ENCODE measurements at places on chromosomes 5 and 9.

DNA sequence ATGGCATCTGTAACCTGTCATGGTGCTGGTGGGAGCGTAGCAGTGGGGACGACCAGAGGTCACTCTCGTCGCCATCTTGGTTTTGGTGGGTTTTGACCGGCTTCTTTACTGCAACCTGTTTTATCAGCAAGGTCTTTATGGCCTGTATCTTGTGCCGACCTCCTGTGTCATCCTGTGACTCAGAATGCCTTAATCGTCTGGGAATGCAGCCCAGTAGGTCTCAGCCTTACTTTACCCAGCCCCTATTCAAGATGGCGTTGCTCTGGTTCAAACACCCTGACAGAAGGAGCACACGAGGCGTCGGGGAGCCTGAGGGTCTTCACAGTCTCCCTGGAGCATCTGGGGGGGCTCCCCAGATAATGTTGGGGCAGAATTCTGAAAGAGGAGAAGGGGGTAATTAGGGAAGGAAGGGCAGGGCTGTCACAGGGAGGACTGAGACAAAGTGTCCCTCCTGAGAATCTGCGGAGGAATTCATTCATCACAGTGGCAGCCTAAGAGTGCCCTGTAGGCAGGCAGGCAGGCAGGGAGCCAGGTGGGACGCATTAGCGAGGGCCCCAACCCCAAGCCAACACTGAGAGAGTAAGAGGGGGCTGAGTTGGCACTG lies 21.3 kb upstream of the NCS1 start:
- no peak for DNase-seq

- no peak for DNase-seq
Measured at GRCh38 chr5:93299681-93300308, 281.2 kb downstream of the NR2F1-AS1 start.

DNA sequence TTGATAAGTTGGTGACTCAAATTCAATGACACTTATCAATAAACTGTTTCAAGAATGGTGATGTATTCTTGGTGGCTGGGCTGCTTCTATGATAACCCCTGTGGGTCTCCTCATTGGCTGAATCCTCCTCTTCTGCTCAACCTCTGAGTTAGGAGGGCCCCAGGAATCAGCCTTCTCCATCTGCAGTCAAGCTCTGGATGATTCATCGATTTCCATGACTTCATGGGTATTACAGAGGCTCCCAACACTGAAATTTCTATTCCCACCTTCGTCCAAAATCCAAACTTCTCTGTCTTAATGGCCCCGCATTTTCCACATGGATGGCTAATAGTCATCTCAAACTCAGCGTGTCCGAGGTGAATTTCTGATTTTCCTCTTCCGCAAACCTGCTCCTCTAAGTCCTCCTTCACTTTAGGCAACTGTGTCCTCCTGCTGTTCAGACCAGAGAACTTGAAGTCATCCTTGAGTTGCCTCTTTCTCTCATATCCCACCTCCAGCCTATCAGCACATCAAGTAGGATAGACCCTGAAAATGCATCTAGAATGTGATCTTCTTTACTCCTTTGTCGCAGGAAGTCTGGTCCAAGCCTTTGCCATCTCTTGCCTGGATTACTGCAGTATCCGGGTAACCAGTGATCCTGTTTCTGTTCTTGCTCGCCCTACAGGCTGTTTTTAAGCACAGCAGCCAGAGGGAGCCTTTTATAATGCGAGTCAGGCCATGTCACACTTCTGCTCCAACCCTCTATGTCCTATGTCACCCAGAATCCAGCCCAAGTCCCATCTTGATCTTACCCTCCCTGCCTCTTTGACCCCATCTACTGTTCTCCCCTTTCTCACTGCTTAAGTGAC lies 41.4 kb upstream of the IL7R start:
- DNase-seq, result peak; percentile 65

GRCh38 chr5:74272024-74272775 lies 368.3 kb downstream of the ENC1 start:
- DNase-seq, result no peak

- no peak for DNase-seq
Measured at GRCh38 chr5:37831821-37832534, 7.9 kb downstream of the GDNF start.

DNA sequence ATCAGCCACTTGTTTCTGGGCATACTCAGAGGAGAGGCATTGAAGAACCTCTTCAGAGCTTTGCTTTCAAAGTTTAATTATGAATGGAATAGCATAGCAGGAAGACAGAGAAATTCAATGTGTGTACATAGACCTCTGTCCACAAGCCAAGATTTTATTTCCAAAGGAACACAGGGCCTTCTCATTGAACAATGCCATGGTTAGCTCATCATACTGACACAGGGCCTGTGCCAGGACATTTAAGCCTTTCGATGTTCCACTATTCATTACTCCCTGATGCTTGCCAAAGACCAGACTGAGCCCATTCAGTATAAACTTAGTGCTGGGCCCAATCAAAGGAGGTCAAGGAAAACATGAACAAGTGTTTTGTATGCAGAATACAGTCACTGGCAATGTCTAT lies 280.8 kb downstream of the FBXL17 start:
- DNase-seq, result no peak

- no peak for DNase-seq
Measured at GRCh38 chr5:153237671-153238332, 252.7 kb upstream of the GRIA1 start.

DNA sequence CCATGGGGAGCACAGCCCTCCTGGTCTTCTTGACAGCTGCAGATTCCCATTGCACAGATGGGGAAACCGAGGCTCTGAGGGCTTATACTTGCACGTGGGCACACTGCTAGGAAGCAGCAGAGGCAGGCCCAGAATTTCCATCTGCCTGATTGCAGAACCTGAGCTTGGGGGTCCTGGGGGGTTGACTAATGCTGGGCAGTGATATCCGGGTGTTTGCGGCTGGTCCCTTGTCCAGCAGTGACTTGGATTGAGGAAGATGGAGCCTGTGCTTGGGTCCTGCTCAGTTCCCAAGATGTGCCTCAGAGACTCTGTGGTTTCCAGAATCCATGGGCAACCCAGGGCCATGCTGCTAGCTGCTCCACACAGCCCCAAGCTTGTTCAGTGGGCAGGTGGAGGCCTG lies 91.2 kb downstream of the PHF2 start:
- no peak for DNase-seq

GRCh38 chr9:131845305-131846298 lies 105.7 kb upstream of the RAPGEF1 start:
- DNase-seq, result peak; percentile 40

GRCh38 chr5:173926359-173926758 lies 38.2 kb downstream of the CPEB4 start:
- DNase-seq, result no peak

DNA sequence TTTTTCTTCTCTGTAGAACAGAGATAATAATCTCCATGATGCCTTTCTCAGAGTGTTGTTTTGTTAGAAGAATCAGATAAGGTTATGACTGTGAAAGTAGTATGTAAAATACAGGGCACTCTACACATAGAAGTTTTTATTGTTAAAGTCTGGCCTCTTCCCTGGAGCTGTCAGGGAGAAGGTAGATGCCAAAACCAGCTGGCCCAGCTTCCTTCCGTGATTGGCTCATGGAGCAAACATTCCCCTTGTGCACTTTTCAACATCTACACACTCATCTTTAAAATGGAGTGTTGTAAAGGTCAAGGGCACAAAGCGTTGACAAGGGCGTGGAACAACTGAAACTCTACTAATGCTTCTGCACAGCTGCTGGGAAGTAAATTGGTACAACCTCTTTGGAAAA lies 7.4 kb upstream of the RNF183 start:
- DNase-seq, result no peak

DNA sequence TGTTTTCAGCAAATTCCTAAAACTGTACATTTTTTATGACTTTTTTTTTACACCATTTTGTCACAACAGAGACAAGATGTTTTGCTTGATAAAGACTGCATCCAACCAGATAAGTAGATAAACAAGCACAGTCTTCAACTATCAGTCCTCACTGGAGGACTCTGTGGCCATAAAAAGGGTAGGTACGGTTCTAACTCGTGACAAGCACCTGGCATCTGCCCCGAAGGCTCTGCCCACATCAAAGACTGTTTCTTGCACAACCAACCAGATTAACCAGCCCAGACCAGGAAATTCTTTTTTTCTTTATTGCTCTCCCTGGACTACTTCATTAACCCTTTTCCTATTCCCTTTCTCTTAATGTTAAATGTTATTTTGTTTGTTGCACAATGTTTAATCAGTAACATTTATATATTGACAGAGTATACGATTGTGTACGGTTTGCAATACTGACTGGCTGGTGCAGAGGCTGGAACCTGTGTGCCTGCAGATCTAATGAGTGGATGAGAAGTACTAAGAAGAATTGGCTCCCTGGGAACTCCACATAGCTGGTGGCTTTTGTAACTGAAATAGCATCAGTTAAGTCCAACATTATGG lies 74.1 kb downstream of the SERINC5 start:
- DNase-seq, result peak; percentile 53
